ENCODE measurements at places on chromosomes 2 and 18. TPM values are rescaled to one million over a fixed set of nuclear protein-coding genes. Genes with fewer than 3 reads are reported as not detected.
A peak's percentile ranks its signal among the peaks of the same experiment; 100 is the strongest.

Gene ACMSD
- total RNA-seq = not detected

Gene HNMT
- 105 TPM for total RNA-seq

Gene UGT1A3
- total RNA-seq = 0.16 TPM

Gene TPO
- total RNA-seq = 15.1 TPM

Gene TTC32
- 17.8 TPM for total RNA-seq

Gene RAD51AP2
- under 0.01 TPM for total RNA-seq

Gene SP5
- 5.8 TPM for total RNA-seq

Gene LYG1
- 0.80 TPM for total RNA-seq

Gene GPR45
- total RNA-seq = not detected

- peak overlapping the region; percentile 39 for H3K27ac ChIP-seq
- H3K27me3 ChIP-seq = no peaks in the 10 kb centered on the region
- no peaks in the 10 kb centered on the region for H3K36me3 ChIP-seq
- no peaks in the 10 kb centered on the region for H3K4me1 ChIP-seq
- no peak for DNase-seq
- no peak overlapping the region for H3K4me3 ChIP-seq
These were observed 291.5 kb upstream of the CCDC68 start for GRCh38 chr18:55250768-55251173.

- H3K4me3 ChIP-seq = no peak overlapping the region
- DNase-seq = no peak
- no peaks in the 10 kb centered on the region for H3K36me3 ChIP-seq
- H3K4me1 ChIP-seq = no peaks in the 10 kb centered on the region
- H3K27me3 ChIP-seq = no peaks in the 10 kb centered on the region
- H3K27ac ChIP-seq = no peak overlapping the region
These were observed 28.7 kb upstream of the C1D start for GRCh38 chr2:68091439-68092034.

- H3K36me3 ChIP-seq = no peaks in the 10 kb centered on the region
- H3K4me1 ChIP-seq = no peaks in the 10 kb centered on the region
- H3K27ac ChIP-seq = peak overlapping the region; percentile 1
- H3K27me3 ChIP-seq = no peaks in the 10 kb centered on the region
- H3K4me3 ChIP-seq = no peak overlapping the region
These were observed 4.5 kb downstream of the STK17B start for GRCh38 chr2:196166876-196167275.

GRCh38 chr2:37550190-37550589 is 121.3 kb downstream of the CDC42EP3 start:
- no peaks in the 10 kb centered on the region for H3K36me3 ChIP-seq
- H3K4me1 ChIP-seq = peaks cover 3% of the 10 kb centered on the region
- H3K27me3 ChIP-seq = no peaks in the 10 kb centered on the region
- no peak for DNase-seq
- H3K27ac ChIP-seq = no peak overlapping the region
- no peak overlapping the region for H3K4me3 ChIP-seq

- H3K36me3 ChIP-seq = no peaks in the 10 kb centered on the region
- H3K27me3 ChIP-seq = peaks cover 11% of the 10 kb centered on the region
- no peak overlapping the region for H3K4me3 ChIP-seq
- no peak overlapping the region for H3K27ac ChIP-seq
- no peaks in the 10 kb centered on the region for H3K4me1 ChIP-seq
These were observed 2.2 kb upstream of the RAX start for GRCh38 chr18:59275406-59275949.

- no peak for DNase-seq
- H3K4me3 ChIP-seq = no peak overlapping the region
- no peak overlapping the region for H3K27ac ChIP-seq
- no peaks in the 10 kb centered on the region for H3K27me3 ChIP-seq
These were observed 292.5 kb upstream of the FAM98A start for GRCh38 chr2:33891616-33892015.

DNA sequence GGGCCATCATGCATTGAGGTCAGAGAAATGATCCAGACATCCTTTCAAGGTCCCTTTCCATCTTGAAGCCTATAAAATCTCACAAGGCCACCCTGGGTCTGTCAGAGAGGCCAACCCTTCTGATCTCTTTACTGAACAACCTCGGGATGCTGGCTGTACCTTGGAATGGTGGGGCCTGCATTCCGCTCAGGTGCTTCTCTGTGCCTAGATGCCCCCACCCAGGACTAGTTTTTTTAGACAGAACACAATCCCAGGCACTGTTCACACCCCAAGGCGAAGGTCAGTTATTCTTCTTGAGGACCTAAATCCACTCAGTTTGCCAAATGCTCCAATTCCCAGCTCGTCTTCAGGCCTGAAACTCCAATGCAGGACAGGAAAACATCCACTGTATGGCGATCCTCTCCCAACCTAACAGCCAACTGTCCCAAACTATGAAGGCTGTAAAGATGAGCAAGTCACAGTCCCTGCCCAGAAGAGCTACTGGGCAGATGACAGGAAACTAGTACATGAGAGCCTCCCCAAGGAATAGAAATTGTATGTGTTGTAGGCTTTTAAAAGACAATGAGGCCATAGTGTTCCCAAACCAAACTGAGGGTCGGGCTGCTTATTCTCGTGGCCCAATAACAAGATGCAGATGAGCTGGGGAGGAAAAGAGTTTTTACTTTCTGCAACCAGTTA is 154.4 kb upstream of the ACAA2 start:
- H3K27me3 ChIP-seq = no peaks in the 10 kb centered on the region
- H3K27ac ChIP-seq = no peak overlapping the region
- H3K36me3 ChIP-seq = no peaks in the 10 kb centered on the region
- H3K4me3 ChIP-seq = no peak overlapping the region

GRCh38 chr18:31563778-31564177 is 27.9 kb upstream of the TTR start:
- no peaks in the 10 kb centered on the region for H3K27me3 ChIP-seq
- no peaks in the 10 kb centered on the region for H3K4me1 ChIP-seq
- no peak overlapping the region for H3K4me3 ChIP-seq
- DNase-seq = no peak
- H3K36me3 ChIP-seq = no peaks in the 10 kb centered on the region

DNA sequence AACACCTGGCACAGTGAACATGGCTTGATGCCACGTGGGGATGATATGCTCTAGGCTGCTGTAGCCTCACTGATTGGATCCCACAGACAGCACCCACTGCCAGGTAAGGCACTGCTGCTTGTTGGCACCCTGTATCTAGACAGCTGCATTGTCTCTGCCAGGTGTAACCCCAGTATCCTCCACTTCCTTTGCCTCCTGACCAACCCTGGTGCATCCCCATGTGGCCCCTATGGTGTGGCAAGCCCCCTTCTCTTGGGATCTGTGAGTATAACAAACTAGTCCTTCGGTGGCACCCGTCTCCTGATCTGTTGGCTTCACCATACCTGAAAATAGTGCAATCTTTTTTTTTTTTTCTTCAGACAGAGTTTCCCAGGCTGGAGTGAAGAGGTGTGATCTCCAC is 11.1 kb downstream of the TEX51 start:
- peak; percentile 14 for DNase-seq
- H3K27me3 ChIP-seq = no peaks in the 10 kb centered on the region
- H3K4me3 ChIP-seq = no peak overlapping the region
- no peak overlapping the region for H3K27ac ChIP-seq
- no peaks in the 10 kb centered on the region for H3K4me1 ChIP-seq

- H3K27ac ChIP-seq = no peak overlapping the region
- H3K4me3 ChIP-seq = no peak overlapping the region
- DNase-seq = no peak
- H3K4me1 ChIP-seq = no peaks in the 10 kb centered on the region
These were observed 45.1 kb upstream of the RBMS1 start for GRCh38 chr2:160538559-160539355.

DNA sequence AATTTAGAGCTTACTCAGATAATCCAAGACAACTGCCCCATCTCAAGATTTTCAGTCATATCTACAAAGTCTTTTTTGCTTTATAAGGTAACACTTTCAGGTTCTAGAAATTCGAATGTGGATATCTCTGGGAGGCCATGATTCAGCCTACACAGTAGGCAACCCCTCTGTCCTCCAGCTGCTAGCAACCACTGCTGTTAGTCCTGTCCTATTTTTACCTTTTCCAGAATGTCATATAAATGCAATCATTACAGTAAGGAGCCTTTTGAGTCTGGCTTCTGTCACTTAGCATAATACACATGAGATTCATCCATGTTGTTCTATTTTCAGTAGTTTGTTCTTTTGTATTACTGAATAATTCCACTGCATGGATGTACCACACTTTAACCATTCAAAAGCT is 28.5 kb upstream of the MARCHF7 start:
- DNase-seq = no peak
- no peak overlapping the region for H3K27ac ChIP-seq
- no peaks in the 10 kb centered on the region for H3K36me3 ChIP-seq
- H3K4me1 ChIP-seq = no peaks in the 10 kb centered on the region

GRCh38 chr18:45939236-45939635 is 27.9 kb downstream of the EPG5 start:
- no peaks in the 10 kb centered on the region for H3K27me3 ChIP-seq
- H3K27ac ChIP-seq = no peak overlapping the region
- no peak overlapping the region for H3K4me3 ChIP-seq

DNA sequence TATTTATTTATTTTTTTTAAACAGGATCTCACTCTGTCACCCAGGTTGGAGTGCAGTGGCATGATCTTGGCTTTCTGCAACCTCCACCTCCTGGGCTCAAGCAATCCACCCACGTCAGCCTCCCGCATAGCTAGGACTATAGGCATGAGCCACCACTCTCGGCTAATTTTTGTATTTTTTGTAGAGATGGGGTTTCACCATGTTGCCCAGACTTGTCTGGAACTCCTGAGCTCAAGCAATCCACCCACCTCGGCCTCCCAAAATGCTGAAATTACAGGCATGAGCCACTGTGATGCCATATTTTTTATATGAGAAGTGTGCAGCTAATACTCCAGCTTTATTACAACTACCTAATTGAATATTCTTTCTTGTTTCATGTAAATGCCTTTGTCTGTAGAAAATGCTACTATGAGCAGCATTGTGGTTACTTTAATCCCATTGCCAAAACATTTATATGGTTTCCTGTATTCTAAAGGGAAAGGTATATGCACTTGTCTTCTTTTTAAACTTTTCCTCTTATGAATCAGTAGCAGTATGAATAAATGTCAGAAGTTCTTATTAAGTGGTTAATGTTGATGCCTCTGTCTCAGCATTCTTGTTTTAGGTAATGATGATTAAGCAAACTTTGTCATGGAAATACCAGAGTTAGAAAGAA is 9.5 kb upstream of the BCL2L11 start:
- no peak overlapping the region for H3K4me3 ChIP-seq
- no peak for DNase-seq
- H3K27ac ChIP-seq = no peak overlapping the region
- no peaks in the 10 kb centered on the region for H3K36me3 ChIP-seq

GRCh38 chr2:162706770-162707169 is 131.8 kb downstream of the KCNH7 start:
- no peaks in the 10 kb centered on the region for H3K36me3 ChIP-seq
- H3K27ac ChIP-seq = no peak overlapping the region
- no peak for DNase-seq
- no peaks in the 10 kb centered on the region for H3K4me1 ChIP-seq

- no peaks in the 10 kb centered on the region for H3K4me1 ChIP-seq
- H3K27ac ChIP-seq = no peak overlapping the region
- no peak for DNase-seq
These were observed 522.9 kb downstream of the TMEM182 start for GRCh38 chr2:103284750-103285149.

GRCh38 chr2:62884514-62884913 is 166.1 kb upstream of the OTX1 start:
- no peaks in the 10 kb centered on the region for H3K36me3 ChIP-seq
- no peak for DNase-seq
- H3K4me1 ChIP-seq = no peaks in the 10 kb centered on the region
- H3K4me3 ChIP-seq = no peak overlapping the region
- no peaks in the 10 kb centered on the region for H3K27me3 ChIP-seq

- H3K27ac ChIP-seq = no peak overlapping the region
- H3K36me3 ChIP-seq = no peaks in the 10 kb centered on the region
- H3K4me3 ChIP-seq = no peak overlapping the region
These were observed 12.3 kb downstream of the CEBPZ start for GRCh38 chr2:37219046-37219445.

GRCh38 chr2:43293744-43294695 is 67.6 kb upstream of the ZFP36L2 start:
- H3K4me3 ChIP-seq = no peak overlapping the region
- H3K36me3 ChIP-seq = no peaks in the 10 kb centered on the region
- H3K4me1 ChIP-seq = no peaks in the 10 kb centered on the region
- peak overlapping the region; percentile 79 for H3K27ac ChIP-seq
- H3K27me3 ChIP-seq = no peaks in the 10 kb centered on the region
- DNase-seq = peak; percentile 47

- no peaks in the 10 kb centered on the region for H3K4me1 ChIP-seq
- no peaks in the 10 kb centered on the region for H3K27me3 ChIP-seq
- no peak for DNase-seq
- no peaks in the 10 kb centered on the region for H3K36me3 ChIP-seq
- no peak overlapping the region for H3K27ac ChIP-seq
These were observed 14.8 kb upstream of the C2orf66 start for GRCh38 chr2:196823750-196824522.

- no peaks in the 10 kb centered on the region for H3K27me3 ChIP-seq
- H3K4me3 ChIP-seq = no peak overlapping the region
These were observed 551.1 kb downstream of the BCL11A start for GRCh38 chr2:60002183-60002867.

DNA sequence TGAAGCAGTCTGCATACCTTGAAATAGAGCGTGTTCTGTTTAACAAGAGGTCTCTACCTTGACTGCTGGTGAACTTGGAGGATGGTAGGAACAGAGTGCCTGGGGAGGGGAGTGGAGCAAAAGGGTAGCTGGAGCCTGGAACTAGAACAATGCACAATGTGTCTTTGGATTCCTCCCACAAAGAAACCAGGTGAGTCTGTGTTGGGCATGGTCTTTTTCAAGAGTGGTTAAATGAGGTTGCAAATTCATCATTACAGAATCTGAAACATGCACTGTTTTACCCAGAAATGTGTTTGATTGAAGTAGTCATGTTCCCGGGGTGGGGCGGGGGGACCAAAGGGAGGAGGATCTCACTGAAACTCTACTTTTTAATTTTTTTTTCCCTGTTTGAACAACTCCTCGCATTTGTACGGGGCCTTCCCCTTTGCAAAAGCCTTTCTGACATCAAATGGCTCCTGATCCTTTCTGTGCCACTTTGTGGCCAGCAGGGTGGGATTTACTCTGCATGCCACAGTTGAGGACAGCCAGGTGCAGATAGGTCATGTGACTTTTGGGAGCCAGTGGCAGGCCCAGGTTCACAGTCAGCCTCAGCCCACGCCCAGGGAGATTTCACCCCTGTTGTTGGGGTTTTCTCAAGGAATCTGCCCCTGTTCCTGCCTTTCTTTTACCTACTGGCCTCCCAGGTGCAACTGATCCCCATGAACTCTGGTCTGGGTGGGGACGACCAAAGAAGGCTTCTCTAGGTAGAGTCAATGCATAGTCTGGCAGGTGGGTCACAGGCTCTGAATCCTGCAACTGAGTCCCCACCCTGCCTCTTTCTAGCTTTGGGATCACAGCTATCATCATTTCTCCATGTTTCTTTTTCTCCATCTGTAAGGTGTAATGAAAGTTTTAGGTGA is 28.2 kb downstream of the MYCN start:
- H3K4me1 ChIP-seq = no peaks in the 10 kb centered on the region
- H3K4me3 ChIP-seq = no peak overlapping the region
- H3K36me3 ChIP-seq = no peaks in the 10 kb centered on the region

Measured in breast epithelium (tissue), 4 donors.